Left ventricle myocardium inferior (tissue), 1 donor: ENCODE measurements at places on chromosomes 2 and 18.

DNA sequence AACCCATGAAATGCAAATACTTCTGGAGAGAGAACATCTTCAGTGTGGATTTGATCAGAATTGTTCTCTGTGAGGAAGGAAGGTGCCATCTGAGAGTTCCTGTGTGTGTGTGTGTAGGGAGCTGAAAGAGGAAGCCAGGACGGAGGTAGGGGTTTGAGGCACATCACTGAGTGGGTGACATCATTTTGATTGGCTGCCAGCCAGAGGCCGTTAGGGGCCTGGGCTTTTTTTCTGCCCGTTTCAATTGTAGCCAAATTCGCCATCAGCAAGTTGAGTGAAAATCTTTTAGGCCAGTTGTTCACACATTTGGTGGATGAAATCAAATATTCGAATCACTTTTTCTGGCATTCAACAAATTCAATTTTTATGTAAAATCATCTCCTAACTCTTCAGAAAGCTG, 48.9 kb downstream of the TSN start:
- DNase-seq, result no peak

DNA sequence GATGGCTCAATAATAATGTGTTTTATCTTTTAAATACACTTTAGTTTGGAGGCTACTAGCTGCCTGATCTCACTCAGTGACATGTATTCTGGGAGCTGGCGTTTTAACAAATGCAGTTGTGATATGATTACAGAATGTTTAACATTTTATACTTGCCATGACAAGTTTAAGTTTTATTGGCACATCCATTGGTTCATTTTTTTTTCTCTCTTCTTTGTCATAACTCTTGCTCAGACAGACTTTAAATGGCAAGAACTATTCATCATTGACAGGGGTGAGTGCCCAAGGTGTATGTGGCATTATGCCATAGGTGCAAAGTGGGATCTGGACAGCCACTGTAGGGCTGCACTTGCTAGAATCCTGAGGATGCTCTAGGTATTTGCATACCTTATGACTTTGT, 72.1 kb upstream of the MYL1 start:
- DNase-seq, result no peak

DNA sequence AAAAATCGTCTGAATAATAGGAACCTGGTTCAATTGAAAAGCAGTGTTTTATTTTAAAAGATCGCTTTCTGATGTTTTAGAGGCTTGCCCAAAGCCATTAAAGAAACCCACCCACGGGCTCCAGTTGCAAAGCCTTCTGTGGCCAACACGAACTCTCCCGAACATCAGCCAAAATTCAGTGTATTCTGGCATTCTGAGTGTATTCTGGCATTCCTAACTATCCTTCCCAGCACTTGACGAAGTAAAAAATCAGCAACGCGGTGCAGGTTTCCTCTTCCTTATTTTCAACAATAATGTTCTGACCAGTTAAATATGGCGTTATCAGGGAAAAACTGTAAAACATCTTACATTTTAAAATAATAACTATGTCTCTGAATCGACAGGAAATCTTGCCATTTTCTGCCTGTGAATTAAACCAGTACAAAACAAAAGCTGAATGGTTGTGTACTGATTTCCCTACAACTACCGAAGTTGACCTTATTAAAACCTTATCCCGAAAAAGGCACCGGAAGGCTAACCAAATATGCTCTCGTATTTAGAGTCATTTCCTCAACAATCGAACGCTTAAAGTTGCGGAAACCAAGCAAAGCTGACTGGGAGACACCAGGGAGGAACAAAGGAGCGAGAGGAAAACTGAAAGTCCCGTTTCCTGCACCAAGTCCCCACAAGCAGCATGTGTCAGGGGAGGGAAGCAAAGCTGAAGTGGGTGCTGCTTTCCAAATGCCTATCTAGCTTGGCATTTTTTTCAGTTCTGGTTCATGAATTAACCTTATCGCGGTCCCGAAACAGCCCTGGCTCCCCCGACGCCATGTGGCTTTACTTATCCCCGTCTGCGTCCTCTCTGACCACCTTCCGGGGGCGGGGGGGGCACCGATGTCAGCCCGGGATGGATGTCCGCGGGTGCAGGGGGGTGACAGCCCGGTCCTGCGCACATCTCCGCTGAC, 44.3 kb downstream of the ZNF516 start:
- peak; percentile 63 for DNase-seq

DNA sequence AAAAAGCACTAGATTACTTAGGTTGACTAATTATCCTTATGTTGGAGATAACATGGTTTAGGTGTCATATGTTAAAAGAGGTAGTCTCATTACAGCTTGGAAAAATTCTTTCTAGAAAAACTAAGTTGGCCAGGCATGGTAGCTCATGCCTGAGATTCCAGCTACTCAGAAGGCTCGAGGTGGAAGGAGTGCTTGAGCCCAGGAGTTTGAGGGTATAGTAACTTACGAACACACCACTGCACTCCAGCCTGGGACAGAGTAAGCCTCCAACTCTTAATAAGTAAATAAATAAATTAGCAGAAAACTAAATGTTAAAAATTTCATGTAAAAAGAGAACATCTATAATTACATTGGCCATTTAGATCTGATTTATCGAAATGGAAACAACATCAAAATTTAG, 177.2 kb downstream of the NR4A2 start:
- no peak for DNase-seq

GRCh38 chr2:185417111-185417510, 321.5 kb upstream of the FSIP2 start:
- DNase-seq, result no peak

GRCh38 chr18:46536215-46536874, 120.7 kb downstream of the LOXHD1 start:
- DNase-seq, result no peak

DNA sequence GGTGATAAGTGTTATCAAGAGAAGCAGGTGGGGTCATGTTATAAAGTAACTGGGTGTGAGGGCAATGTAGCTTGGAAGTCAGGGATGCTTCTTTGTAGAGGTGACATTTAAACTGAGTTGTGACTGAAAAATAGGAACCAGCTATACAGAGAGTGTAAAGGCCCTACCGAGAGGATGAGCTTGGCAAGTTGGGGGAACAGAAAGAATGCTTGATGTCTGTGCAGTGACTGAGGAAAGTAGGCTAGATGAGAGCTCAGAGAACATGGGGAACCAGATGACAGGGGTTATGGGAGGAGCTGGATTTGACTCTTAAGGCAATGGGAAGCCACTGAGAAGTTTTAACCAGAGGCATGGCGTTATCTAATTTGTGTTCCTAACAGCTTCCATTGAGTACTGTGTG, 115.3 kb downstream of the DOCK10 start:
- DNase-seq, result no peak

DNA sequence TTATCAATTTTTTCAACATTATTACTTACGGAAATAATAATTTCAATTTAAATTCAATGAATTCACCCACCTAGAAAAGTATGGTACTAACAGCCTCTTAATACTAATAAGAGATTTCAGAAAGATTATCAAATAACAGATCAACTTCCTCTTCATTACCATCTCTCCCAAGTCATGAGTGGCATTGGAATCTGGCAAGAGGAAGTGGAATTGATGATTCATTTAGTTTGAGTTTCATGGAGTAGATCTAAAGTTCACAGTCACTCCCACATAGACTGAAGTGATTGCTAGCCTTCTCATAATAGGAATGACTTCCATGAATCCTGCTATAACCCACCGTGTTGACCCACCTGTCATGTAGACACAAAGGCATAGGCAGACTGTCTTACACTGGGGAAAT, 77.7 kb upstream of the WDR75 start:
- DNase-seq, result no peak

- DNase-seq, result no peak
Observed at GRCh38 chr2:191030521-191031154, 16.7 kb upstream of the STAT1 start.

GRCh38 chr2:197626965-197627625, 48.3 kb downstream of the RFTN2 start:
- no peak for DNase-seq

DNA sequence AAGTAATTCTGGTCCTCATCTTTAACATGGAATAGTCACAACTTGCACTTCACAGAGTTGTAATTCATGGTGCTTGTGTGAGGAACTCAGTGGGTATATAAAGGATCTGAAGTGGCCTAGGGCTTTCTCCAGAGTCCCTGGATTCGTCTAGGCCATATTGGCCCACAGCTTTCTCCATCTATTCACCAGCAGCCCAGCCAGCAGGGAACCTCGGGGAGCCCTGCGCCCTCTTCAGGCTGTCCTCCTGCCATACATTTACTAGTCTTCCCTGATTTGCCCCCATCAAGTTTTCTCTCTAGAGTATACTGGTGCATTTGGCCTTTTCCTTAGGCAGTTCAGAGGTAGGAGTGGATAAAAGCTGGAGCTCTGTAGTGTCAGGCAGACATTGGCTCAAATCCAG, 278.3 kb downstream of the MYCN start:
- DNase-seq, result no peak

DNA sequence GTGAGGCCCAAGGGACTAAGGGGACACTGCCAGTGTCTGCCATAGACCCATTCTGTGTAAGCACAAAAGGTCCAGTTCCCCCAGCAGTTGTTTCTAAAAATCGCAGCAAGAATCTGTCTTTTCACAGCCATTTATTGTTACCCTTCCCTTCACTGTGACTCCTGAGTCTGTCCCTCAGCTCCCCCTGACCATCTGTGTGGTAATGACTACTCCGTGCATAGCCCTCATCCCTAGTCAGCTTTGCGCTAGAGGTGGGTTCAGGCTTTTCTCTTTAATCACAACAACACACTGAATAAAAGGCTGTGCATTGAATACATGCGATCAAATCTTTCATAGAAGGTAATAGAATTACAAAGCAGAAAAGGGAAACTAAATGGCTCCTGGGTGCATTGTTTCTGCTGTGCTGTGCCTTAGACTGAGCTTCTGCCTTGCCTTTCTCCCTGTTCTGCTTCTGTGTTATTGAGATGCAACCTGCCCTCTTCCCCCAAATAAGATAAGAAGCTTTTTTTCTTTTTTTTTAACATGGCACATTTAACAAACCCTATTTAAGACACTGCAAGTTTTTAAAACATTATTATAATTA, 836.0 kb upstream of the CDH2 start:
- no peak for DNase-seq

- DNase-seq, result no peak
Observed at GRCh38 chr2:147449323-147449991, 395.4 kb upstream of the ACVR2A start.

GRCh38 chr2:215949991-215950404, 63.4 kb downstream of the MREG start:
- no peak for DNase-seq

- no peak for DNase-seq
Observed at GRCh38 chr2:206988884-206989283, 49.6 kb downstream of the CPO start.

DNA sequence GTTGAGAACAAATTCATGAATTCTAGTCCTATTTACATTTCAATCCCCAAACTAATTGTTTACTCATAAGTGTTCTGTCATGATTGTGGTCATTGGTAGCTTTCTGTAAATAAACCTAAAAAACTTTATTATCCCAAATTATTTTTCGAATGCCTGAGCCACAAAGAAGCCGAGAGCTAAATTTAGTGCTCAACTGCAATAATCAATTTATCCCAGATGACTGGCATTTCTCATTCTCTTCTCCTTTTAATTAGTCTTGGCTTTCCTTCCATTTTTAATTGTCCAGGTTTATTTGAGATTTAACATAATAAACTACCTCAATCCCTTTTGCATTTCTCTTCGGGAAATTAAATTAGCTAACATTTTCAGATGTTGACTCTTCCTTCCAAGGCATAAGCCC, 308.3 kb downstream of the ALK start:
- DNase-seq, result no peak

DNA sequence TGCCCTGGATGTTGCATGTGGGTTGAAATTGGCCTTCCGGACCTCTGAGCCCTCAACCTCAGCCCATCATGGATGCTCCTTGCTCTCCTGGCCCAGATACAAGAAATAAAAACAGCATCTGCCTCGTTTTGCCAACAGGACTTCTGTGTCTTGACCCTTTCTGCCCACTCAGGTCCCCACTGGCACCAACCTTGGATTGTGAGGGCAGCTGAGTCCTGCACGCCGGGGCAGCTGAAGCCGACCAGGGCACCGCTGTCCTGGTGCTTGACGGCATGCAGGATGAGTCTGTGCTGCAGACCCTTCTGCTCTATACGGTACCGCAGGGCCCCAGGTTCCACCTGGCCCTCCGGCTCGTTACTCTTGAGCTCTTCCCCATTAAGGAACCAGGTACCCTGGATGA, 4.7 kb downstream of the OBSL1 start:
- DNase-seq, result no peak

- DNase-seq, result no peak
Observed at GRCh38 chr2:170885130-170885791, 43.8 kb upstream of the GORASP2 start.

GRCh38 chr18:3689091-3689490, 239.1 kb downstream of the TGIF1 start:
- no peak for DNase-seq

- DNase-seq, result peak; percentile 15
Observed at GRCh38 chr2:239814116-239814860, 210.9 kb downstream of the NDUFA10 start.

DNA sequence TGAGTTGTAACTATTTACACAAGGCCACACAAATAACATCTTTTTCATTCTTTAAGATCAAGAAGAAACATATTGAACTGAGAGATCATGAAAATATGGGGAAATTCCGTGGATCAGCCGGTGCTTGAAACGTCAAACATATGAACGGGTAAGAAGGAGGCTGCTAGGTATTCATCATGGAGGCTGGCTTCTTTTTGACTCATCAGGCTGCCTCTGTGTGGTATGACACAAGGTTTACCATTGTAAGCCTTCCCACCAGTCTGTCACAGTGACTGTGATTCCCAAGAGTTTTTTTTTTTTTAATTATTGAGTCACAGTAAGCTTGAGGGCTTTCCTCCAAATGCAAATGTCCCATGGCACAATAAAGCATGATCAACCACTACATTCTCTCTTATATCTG, 506.9 kb downstream of the BCL11A start:
- DNase-seq, result no peak

DNA sequence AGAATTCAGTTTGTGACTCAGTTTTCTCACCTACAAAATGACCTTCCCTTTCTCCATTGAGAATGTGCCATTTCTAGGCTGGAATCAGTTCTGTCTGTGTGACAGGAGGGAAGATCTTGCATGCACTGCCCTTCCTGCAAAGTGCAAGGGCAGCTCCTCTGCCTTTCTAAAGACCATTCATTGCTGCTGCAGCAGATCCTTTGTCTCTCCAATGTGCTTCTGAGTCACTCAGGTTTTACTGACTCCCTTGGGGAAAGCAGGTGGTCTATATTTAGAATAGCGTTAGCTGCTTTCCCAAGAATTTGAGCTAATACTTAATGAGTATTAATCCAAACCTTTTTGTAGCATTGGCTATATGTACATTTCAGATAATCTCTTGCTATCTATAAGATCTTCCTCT, 62.5 kb downstream of the DAW1 start:
- DNase-seq, result no peak

DNA sequence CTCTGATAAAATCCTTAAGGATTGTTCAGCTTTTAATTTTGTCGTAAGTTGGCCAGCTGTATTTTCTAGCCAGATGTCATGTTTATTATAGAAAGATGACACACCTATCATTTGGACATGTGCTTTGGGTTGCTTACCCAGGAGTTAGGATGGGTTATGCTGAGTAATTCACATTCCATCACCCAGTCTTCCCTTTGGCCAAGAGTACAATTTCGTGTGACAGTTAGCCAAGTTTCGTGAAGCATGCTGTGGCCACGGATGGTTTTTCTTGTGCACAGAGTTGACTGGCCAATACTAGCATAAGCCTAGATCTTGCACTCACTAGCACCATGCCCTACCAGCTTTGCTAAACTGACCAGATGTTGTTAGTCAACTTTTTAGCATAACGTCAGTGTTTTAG, 5.8 kb downstream of the MAPRE3 start:
- DNase-seq, result no peak

- peak; percentile 50 for DNase-seq
Observed at GRCh38 chr18:500632-501405, at the start of gene COLEC12. Gene COLEC12, minus strand, starts transcription at chr18:500701. Its CDS starts 187 bp downstream, at chr18:500514.

- no peak for DNase-seq
Observed at GRCh38 chr2:195642027-195642678, 14.9 kb upstream of the SLC39A10 start.
